ENCODE measurements at places on chromosomes 2 and 18. TPM values are rescaled to one million over a fixed set of nuclear protein-coding genes. Genes with fewer than 3 reads are reported as not detected.

Gene C1QL2
- not detected for polyA plus RNA-seq

Gene MEP1B
- polyA plus RNA-seq: not detected

Gene CNDP1
- polyA plus RNA-seq: not detected

Gene TMEM37
- polyA plus RNA-seq: not detected

Gene NTSR2
- not detected for polyA plus RNA-seq

- no peaks in the 10 kb centered on the region for H3K27me3 ChIP-seq
- H3K27ac ChIP-seq: no peak overlapping the region
- no peak for DNase-seq
Measured at GRCh38 chr2:20637147-20637546, 13.8 kb downstream of the HS1BP3 start.

DNA sequence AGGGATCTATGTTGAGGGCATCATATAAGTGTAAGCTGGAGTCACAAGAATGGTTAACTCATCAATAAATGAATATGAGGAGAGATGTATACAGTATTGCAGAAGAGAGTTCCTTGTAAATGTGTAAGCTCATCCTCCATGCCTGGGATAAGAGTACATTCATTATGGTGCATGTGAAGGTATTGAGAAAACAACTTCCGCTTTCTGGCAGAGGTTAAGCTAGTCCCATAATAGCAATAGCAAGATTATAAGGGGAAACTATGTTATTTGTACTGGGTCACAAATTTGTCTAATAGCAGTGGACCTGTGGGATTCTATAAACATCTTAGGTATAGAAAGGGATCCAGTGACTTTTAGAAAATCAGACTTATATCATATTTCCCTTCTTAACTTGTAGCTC lies 44.1 kb downstream of the SCN2A start:
- no peak overlapping the region for H3K27ac ChIP-seq
- no peak overlapping the region for H3K4me3 ChIP-seq
- no peaks in the 10 kb centered on the region for H3K36me3 ChIP-seq
- DNase-seq: no peak
- no peaks in the 10 kb centered on the region for H3K27me3 ChIP-seq

- no peaks in the 10 kb centered on the region for H3K4me1 ChIP-seq
- no peak for DNase-seq
- no peak overlapping the region for H3K27ac ChIP-seq
- no peaks in the 10 kb centered on the region for H3K27me3 ChIP-seq
- H3K36me3 ChIP-seq: peaks cover 57% of the 10 kb centered on the region
Measured at GRCh38 chr2:112305132-112305531, 29.7 kb downstream of the ZC3H6 start.

GRCh38 chr2:179057737-179058136 lies 7.8 kb upstream of the CCDC141 start:
- no peaks in the 10 kb centered on the region for H3K27me3 ChIP-seq
- no peak overlapping the region for H3K27ac ChIP-seq
- H3K36me3 ChIP-seq: no peaks in the 10 kb centered on the region
- no peaks in the 10 kb centered on the region for H3K4me1 ChIP-seq
- H3K4me3 ChIP-seq: no peak overlapping the region

GRCh38 chr2:236393101-236393500 lies 128.9 kb upstream of the ASB18 start:
- no peak overlapping the region for H3K27ac ChIP-seq
- no peak for DNase-seq
- H3K4me1 ChIP-seq: no peaks in the 10 kb centered on the region
- H3K4me3 ChIP-seq: no peak overlapping the region

DNA sequence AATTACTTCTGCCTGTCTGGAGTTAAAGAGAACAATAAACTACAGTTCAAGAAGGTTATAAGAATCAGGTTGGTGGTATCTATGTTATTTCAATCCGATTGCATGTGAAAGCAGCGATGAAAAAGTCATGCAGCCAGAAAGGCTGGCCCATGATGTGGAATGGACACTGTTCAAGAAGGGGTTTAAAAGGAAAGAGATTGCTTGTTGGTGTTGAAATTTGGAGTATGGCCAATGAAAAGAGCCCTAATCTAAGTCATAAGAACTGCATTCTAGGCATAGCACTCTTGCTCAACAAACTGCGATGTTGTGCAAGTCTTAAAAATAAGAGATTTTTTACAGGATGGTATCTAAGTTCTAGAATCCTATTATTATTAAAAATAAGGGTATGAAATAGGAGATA lies 61.3 kb downstream of the EFEMP1 start:
- peaks cover 6% of the 10 kb centered on the region for H3K27me3 ChIP-seq
- H3K4me1 ChIP-seq: peaks cover 12% of the 10 kb centered on the region
- H3K27ac ChIP-seq: no peak overlapping the region

- H3K36me3 ChIP-seq: peaks cover 45% of the 10 kb centered on the region
- no peak for DNase-seq
- no peak overlapping the region for H3K4me3 ChIP-seq
- H3K4me1 ChIP-seq: no peaks in the 10 kb centered on the region
- H3K27ac ChIP-seq: no peak overlapping the region
Measured at GRCh38 chr2:71643674-71644357, 190.5 kb downstream of the DYSF start.

DNA sequence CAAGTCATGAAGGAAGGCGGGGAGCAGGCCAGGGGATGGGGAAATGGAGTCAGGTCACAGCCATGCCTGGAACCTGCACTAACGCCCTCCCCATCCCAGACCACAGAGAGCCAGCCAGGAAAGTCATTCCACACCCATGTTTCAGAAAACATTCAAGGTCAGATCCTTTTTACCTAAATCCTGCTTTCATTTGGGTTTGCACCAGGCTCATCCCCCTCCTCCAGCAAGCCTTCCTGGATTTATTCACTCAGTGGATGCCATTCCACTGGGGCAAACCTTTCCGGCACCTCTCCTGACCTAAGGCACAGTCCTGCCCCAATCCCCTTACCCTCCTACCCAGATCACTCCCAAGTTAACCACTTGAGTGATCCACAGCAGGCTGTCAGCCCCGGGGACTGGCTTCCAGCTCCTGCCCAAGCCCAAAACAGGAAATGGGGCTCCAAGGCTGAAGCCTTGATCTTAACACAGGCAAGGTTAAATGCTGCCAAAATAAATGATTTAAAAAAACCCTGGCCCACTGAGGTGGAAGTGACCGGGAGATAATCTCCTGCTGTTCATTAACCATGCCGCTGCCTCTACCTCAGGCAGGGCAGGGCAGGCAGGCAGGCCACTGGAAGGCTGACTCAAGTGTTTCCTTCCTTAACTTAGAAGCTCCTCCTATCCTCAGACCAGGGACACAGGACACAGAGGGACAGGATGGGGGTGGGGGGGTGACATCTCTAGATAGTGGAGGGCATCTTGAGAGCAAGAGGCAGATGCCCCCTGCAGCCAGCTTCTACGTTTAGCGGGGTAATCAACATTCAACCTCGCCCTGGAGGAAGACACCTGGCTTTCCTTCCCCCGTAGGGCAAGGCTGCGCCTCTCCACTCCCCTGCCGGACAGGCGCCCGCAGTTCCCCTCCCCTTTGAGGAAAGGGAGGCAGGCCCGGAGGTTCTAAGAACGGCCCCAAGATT lies 1.4 kb downstream of the RAB11FIP5 start:
- no peak overlapping the region for H3K27ac ChIP-seq
- H3K27me3 ChIP-seq: peaks cover 62% of the 10 kb centered on the region
- DNase-seq: peak; percentile 13
- H3K4me1 ChIP-seq: peaks cover 12% of the 10 kb centered on the region

- DNase-seq: no peak
- no peak overlapping the region for H3K4me3 ChIP-seq
- no peak overlapping the region for H3K27ac ChIP-seq
- H3K27me3 ChIP-seq: no peaks in the 10 kb centered on the region
- no peaks in the 10 kb centered on the region for H3K4me1 ChIP-seq
- no peaks in the 10 kb centered on the region for H3K36me3 ChIP-seq
Measured at GRCh38 chr2:95314964-95315611, 17.9 kb downstream of the KCNIP3 start.

DNA sequence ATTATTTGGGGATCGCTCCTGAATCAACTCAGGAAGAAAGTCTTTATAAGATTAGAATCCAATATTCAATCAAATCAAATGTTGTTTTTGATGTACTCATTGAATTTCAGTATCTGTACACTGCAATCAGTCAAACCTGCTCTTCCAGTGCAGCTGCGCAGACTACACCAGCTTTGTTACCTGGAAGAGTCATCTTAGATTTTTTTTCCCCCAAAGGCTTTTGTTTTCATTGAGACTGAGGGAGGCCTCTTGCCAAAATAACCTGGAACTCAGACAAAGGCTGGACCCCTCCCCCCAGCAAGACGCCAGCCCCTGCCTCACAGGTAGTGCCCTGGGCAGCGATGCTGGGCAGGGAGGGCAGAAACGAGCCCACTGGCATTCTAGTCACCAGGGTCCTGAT lies 74.8 kb downstream of the ARHGEF4 start:
- no peak overlapping the region for H3K27ac ChIP-seq
- H3K36me3 ChIP-seq: no peaks in the 10 kb centered on the region

- no peak overlapping the region for H3K4me3 ChIP-seq
- no peak for DNase-seq
- H3K27ac ChIP-seq: no peak overlapping the region
- peaks cover 16% of the 10 kb centered on the region for H3K4me1 ChIP-seq
Measured at GRCh38 chr2:10372862-10373240, 70.1 kb downstream of the HPCAL1 start.

- H3K36me3 ChIP-seq: no peaks in the 10 kb centered on the region
- H3K27me3 ChIP-seq: no peaks in the 10 kb centered on the region
- H3K27ac ChIP-seq: no peak overlapping the region
Measured at GRCh38 chr2:187215532-187216240, 232.4 kb downstream of the CALCRL start.

DNA sequence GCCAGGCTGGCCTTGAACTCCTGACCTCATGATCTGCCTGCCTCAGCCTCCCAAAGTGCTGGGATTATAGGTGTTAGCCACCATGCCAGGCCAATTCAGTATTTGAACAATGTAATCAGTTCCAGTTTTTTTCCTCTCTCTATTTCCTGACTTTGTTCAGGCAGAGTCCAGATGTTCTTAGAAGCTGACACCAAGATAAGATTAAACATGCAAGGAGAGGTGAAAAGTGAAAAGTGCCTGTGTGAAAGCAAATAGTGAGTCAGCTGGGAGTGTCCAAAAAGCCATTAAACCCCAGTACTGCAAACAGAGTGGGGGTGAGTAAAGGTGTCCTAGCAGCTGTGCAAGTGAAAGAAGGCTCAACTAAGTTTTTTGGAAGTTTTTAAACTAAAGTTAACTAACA lies 231.5 kb downstream of the PTH2R start:
- H3K4me3 ChIP-seq: no peak overlapping the region
- no peaks in the 10 kb centered on the region for H3K27me3 ChIP-seq
- no peaks in the 10 kb centered on the region for H3K4me1 ChIP-seq
- no peak overlapping the region for H3K27ac ChIP-seq
- no peaks in the 10 kb centered on the region for H3K36me3 ChIP-seq
- no peak for DNase-seq

DNA sequence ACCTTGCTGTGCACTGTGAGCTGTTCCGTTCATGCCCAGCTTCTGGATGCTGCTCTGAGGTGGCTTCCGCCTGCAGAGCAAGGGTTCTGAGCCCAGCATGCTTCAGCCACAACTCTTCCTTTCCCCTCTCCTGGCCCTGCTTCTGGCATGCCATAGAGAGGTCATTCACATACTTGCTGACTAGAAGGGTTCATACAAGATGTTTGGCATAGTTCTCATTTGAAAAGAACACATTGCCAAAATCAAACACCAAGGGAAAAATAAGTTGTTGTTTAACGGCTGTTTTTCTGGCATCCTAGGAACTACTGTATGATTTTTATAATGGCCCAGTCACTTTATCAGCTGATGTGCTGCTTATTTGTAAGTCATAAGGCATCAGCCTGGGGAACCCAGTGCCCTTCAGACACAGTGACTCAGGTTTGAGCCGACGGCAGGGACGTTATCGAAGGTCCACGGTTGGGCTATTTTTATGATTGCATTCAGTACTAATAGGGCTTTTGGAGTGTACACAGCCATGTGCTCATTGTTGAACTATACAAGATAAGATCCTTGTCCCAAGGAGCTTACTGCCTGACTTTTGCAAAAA lies 53.9 kb upstream of the CTAGE1 start:
- no peak overlapping the region for H3K4me3 ChIP-seq
- no peaks in the 10 kb centered on the region for H3K36me3 ChIP-seq
- DNase-seq: no peak
- no peaks in the 10 kb centered on the region for H3K27me3 ChIP-seq
- H3K27ac ChIP-seq: no peak overlapping the region
- H3K4me1 ChIP-seq: no peaks in the 10 kb centered on the region

GRCh38 chr2:158124896-158125295 lies 23.2 kb downstream of the UPP2 start:
- H3K27ac ChIP-seq: no peak overlapping the region
- no peaks in the 10 kb centered on the region for H3K4me1 ChIP-seq
- DNase-seq: no peak
- H3K36me3 ChIP-seq: no peaks in the 10 kb centered on the region
- no peak overlapping the region for H3K4me3 ChIP-seq
- H3K27me3 ChIP-seq: no peaks in the 10 kb centered on the region

- no peaks in the 10 kb centered on the region for H3K4me1 ChIP-seq
- no peak overlapping the region for H3K27ac ChIP-seq
- no peaks in the 10 kb centered on the region for H3K27me3 ChIP-seq
Measured at GRCh38 chr2:237519506-237520245, 32.6 kb downstream of the MLPH start.

DNA sequence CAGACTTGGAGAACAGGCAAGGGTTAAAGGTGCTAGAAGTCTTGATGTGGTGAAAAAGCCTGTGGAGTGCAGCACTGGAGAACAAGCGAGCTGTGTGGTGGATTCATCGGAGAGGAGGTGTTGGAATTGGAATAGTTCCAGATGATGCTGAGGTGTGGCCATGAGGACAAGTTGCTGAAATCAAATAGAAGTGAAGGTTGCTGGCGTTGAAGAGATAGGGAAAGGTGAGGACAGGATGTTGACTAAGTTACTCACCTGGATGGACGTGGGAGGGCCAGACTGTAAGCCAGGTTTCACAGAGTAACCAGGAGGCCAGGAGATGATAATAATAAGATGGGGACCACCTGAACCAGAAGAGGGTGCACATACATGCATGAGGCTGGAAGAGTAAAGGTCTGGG lies 173.4 kb downstream of the DIS3L2 start:
- H3K27ac ChIP-seq: no peak overlapping the region
- peaks cover 43% of the 10 kb centered on the region for H3K36me3 ChIP-seq
- no peak for DNase-seq
- no peaks in the 10 kb centered on the region for H3K27me3 ChIP-seq

- no peaks in the 10 kb centered on the region for H3K27me3 ChIP-seq
- no peak for DNase-seq
- H3K4me3 ChIP-seq: no peak overlapping the region
- no peaks in the 10 kb centered on the region for H3K36me3 ChIP-seq
- no peaks in the 10 kb centered on the region for H3K4me1 ChIP-seq
- no peak overlapping the region for H3K27ac ChIP-seq
Measured at GRCh38 chr2:179613701-179614100, 247.7 kb downstream of the ZNF385B start.
